ENCODE measurements at places on chromosomes 2 and 18.
A peak's percentile ranks its signal among the peaks of the same experiment; 100 is the strongest.

DNA sequence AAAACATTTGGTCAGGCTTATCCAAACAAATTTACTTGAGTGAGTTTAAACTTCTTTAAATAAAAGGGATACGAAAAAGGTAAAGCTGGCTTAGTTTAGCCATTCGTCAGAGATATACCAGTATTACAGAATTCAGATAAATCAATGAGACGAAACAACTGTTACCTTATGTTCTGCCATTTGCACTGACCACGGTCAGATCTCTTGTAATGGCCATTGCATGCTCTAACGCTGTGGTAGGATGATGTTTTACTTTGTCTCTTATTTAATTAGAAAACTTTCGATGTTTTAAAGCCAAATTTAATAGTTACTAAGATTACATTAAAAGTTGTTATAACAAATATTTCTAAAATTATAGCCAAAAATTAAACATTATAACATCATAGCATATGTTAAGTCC is 1.5 kb downstream of the C18orf54 start:
- DNase-seq, result no peak

GRCh38 chr2:191322828-191323506 is 77.8 kb downstream of the MYO1B start:
- DNase-seq, result no peak

- DNase-seq, result peak; percentile 37
These were observed 315.0 kb downstream of the ALK start for GRCh38 chr2:29606104-29607037.

DNA sequence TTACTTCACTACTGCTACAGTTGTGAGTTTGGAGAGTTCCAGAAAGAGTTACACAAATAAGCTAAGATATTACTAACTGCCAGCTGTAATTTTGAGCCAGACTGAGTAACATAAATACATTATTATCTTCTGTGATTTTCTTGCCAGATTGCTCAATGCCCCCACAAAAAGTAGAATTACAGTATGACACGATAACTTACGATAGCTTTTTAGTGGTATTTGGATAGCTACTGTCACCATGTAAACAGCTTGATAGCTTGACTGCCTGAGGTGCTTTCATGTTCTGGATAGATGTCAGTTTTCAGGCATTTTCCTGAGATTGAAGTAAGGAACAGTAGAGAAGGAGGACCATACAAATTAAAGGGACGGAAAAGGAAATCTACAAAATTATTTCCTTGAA is 533.3 kb downstream of the SOCS6 start:
- DNase-seq, result no peak

- DNase-seq, result no peak
These were observed 25.0 kb downstream of the TTN start for GRCh38 chr2:178782236-178782635.

DNA sequence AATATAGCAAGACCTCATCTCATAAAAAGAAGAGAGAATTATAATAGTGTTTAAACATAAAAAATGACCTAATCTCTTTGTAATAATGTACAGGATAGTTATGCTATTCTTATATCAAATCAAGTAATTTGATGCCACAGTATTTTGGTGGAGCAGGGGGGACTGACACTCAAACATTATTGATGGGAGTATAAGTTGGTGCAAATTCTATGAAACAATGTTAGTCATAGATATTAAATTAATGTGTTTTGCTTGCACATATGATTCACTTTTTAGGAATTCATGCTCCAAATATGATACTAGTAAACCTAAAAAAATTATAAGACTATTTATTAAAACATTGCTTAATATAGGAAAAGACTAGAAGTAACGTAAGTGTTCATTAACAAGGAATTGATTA is 256.1 kb upstream of the SYT4 start:
- DNase-seq, result no peak

GRCh38 chr2:23681356-23682140 is 245.4 kb downstream of the ATAD2B start:
- DNase-seq, result peak; percentile 70

DNA sequence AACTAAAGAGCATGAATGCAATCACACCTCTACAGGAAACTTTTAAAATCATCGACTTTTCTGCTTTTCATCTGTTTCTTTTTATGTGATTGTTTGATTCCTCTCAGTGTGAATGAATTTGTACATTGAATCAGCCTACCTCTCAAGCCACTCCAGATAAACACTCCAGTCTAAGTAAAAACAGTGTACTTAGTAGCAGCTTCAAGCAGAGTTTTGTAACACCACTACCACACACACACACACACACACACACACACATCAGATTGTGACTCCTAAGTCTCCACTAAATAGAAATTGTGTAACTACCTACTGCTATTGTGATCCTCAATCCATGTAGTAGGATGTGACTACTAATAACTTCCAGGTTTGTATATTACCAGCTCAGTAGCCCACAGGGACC is 65.3 kb upstream of the EPB41L5 start:
- no peak for DNase-seq

- DNase-seq, result no peak
These were observed 85.6 kb upstream of the SPTBN1 start for GRCh38 chr2:54370405-54371104.

- no peak for DNase-seq
These were observed 93.5 kb upstream of the NDUFV2 start for GRCh38 chr18:9008709-9009635.

GRCh38 chr2:217970206-217970605 is 32.6 kb downstream of the TNS1 start:
- no peak for DNase-seq

- no peak for DNase-seq
These were observed 254.6 kb downstream of the RND3 start for GRCh38 chr2:150232871-150233270.

GRCh38 chr2:9152975-9153642 is 53.5 kb upstream of the ASAP2 start:
- DNase-seq, result peak; percentile 83

- DNase-seq, result no peak
These were observed 46.7 kb upstream of the HS6ST1 start for GRCh38 chr2:128365217-128365905.

DNA sequence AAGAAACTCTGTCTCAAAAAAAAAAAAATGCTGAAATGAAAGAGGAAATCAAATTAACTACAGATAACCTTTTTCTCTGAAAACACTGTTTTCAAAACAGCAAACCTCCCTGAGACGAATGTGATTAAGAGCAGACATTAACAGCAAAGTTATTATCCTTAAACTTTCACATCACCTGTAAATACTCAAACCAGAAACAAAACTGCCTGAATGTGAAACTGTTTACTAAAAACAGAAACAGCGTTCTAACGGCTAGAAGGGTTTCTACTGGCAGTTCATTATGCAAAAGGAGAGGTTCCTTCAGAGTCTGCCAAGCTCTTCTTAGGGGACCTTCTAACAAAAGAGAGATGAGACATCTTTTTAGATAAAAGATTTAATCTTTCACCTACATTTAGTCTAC is 45.9 kb downstream of the PNO1 start:
- no peak for DNase-seq

DNA sequence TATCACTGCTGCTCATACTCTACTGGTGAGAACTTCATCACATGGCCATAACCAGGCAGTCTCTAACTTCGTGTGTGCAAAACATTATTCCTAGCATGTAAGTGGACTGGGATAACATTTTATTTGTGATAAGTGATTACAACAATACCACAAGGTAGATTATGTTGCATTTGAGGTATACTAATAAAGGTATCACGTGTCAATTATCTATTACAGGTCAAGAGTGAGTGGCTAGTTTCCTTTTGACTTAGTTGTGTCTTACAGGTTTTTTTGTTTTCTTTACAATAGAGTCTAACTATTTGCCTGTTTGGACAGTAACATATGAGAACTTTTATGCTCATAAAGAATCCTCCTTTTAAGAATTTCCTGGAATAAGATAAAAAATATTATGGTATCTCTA is 67.2 kb upstream of the DSC1 start:
- no peak for DNase-seq

DNA sequence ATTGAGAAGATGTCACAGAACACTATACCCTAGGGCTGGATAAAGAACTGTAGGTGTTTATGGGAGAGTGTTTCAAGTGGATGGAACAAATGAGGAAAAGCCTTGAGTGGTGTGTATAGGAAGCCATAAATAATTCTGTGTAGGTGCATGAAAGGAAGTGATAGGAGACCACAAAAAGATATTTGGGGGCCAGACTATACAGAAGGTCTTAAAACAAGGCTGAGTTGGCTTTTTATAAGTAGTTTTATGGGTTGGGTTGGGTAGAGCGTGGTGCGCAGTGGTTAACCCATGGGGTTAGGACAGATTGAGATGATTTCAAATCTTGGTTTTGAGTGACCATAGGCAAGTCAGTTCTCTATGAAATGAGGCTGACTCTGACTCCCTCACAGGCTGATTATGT is 110.5 kb downstream of the PKP4 start:
- DNase-seq, result no peak

DNA sequence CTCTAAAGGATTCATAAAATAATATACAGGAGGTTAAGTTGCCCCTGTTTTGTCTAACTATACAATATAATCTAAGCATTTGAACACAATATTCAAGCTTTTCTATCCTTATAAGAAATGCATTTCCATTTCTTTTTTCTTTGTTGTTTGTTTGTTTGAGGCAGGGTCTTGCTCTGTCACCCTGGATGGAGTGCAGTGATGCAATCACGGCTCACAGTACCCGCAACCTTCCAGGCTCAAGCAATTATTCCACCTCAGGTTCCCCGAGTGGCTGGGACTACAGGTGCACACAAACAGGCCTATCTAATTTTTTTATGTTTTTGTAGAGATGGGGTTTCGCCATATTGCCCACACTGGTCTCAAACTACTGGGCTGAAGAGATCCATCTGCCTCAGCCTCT is 307.8 kb downstream of the ZNF804A start:
- no peak for DNase-seq

DNA sequence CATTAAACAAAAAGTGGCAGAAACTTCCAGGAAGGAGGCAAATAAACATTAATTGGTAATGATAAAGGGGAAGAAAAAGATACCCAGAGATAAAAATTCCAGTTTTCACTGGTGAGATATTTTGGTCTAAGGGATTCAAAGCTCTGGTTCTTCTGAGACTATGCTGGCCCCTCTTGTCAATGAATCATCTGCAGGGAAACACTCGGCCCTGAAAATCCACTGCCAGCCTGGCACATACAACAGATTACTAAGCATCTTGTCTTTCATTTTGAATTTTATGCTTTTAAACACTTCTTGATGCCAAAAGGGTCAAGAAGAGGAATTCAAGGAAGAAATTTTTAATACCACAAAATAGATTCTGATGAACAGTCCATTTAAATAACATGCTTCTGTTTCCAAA is 1603.8 kb upstream of the ZEB2 start:
- no peak for DNase-seq

DNA sequence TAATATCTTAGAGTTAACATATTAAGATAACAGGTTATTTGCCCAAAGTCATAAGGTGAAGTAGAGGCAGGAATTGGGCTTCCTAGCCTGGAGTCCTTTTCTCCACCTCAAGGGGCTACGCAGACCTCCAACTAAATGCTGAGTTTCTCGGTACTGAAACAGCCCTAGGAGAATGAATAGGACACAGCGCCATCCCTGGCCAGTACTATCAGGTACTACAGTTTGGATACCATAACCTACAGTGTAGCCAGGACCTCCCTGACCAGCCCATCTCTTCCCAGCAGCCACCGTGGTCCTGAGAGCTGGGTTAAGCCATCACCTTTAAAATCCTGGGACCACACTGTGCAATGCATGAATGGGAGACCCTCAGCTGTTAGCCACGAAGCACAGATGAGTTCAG is 15.7 kb downstream of the CASP8 start:
- peak; percentile 17 for DNase-seq

GRCh38 chr2:206937555-206937954 is 1.8 kb upstream of the CPO start:
- DNase-seq, result no peak

All from NCI-H82 (cell line).